ENCODE measurements at places on chromosomes 12 and 14. TPM values are rescaled to one million over a fixed set of nuclear protein-coding genes. Genes with fewer than 3 reads are reported as not detected.

The RNF41 gene
- total RNA-seq = 43.8 TPM

The GAS2L3 gene
- 5.4 TPM for total RNA-seq

The NRXN3 gene
- 11.5 TPM for total RNA-seq

The TWF1 gene
- total RNA-seq = 36.9 TPM

The SMIM41 gene
- 8.1 TPM for total RNA-seq

The ADCY4 gene
- total RNA-seq = 34.4 TPM

The ETFBKMT gene
- total RNA-seq = 3.9 TPM

The TMEM119 gene
- 8.8 TPM for total RNA-seq

The ERP27 gene
- 3.7 TPM for total RNA-seq

The AQP2 gene
- total RNA-seq = not detected

The GALNT8 gene
- total RNA-seq = 2.8 TPM

The ANO2 gene
- 22.9 TPM for total RNA-seq
